Umbilical cord (tissue), 2 donors: ENCODE measurements at places on chromosomes 7 and 10. TPM values are rescaled to one million over a fixed set of nuclear protein-coding genes. Genes with fewer than 3 reads are reported as not detected.
A peak's percentile ranks its signal among the peaks of the same experiment; 100 is the strongest.

Gene JMJD1C
- total RNA-seq: 80.7 TPM

Gene CCDC3
- total RNA-seq: 56.8 TPM

Gene GPR158
- total RNA-seq: 5.3 TPM

DNA sequence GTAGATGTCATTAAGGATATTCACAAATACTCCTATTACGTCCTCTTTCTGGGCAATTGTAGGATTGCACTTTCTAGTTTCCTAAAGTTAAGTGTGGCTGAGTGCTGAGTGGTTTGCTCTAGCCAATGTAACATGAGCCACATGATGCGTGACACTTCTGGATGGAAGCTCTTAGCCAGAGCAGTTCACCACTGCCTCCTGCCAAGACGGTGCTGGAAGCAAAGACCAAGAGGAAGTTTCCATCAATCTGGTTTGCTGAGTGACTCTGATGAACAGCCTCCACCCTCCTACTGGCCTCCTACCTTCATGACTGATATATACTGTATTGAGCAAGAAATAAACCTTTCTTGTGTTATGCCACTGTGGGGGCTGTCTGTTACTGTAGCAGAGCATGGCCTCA is 318.1 kb downstream of the KCNMA1 start:
- no peak for DNase-seq

GRCh38 chr7:101688183-101688831 is 59.2 kb upstream of the MYL10 start:
- peak; percentile 70 for DNase-seq

- no peak for DNase-seq
Observed at GRCh38 chr10:132729810-132730572, 56.0 kb downstream of the NKX6-2 start.

DNA sequence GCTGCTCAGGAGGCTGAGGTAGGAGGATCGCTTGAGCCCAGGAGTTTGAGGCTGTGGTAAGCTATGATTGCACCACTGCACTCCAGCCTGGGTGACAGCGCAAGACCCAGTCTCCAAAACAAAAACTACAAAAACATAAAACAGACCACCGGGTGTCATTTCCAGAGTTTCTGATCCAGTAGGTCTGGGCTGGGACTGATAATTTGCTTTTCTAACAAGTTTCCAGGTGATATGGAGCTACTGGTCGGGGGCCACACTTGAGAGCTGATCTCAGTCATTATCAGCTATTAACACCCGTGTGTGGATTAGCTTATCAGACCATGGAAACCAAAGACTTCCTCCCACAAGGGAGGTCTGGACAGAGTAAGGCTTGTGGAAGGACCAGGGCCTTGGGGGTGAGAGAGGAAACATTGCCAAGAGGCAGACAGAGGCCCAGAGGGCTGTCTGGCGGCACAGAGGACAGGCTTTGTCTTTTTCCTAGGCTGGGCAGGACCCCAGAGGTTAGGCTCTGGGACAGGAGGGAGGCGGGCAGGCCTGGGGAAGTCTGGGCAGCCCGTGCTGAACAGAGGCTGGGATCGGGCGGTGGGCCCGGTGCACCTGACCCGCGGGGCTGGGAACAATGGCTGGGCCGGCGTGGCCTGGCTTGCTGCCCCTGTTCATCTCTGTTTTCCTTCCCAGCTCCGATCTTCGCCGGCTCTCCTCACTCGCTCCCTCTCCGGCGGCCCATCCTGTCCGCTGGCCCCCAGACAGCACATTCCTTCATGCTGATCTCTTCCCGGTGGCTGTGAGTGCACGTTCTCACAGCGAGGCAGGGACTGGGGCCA is 25.2 kb downstream of the TMEM270 start:
- peak; percentile 85 for DNase-seq

GRCh38 chr10:124325998-124326636 is 92.6 kb downstream of the OAT start:
- no peak for DNase-seq
